ENCODE measurements at places on chromosomes 6 and 20. TPM values are rescaled to one million over a fixed set of nuclear protein-coding genes. Genes with fewer than 3 reads are reported as not detected.

The OLIG3 gene
- total RNA-seq = not detected

The C20orf144 gene
- under 0.01 TPM for total RNA-seq

The CFB gene
- total RNA-seq = 56.8 TPM

The ADAM33 gene
- 68.8 TPM for total RNA-seq

The HDGFL1 gene
- not detected for total RNA-seq

The PTPRK gene
- total RNA-seq = 51.5 TPM

Data from bronchial smooth muscle cell (primary cell).